ENCODE measurements at places on chromosomes 3 and 15. TPM values are rescaled to one million over a fixed set of nuclear protein-coding genes. Genes with fewer than 3 reads are reported as not detected.
A peak's percentile ranks its signal among the peaks of the same experiment; 100 is the strongest.

DNA sequence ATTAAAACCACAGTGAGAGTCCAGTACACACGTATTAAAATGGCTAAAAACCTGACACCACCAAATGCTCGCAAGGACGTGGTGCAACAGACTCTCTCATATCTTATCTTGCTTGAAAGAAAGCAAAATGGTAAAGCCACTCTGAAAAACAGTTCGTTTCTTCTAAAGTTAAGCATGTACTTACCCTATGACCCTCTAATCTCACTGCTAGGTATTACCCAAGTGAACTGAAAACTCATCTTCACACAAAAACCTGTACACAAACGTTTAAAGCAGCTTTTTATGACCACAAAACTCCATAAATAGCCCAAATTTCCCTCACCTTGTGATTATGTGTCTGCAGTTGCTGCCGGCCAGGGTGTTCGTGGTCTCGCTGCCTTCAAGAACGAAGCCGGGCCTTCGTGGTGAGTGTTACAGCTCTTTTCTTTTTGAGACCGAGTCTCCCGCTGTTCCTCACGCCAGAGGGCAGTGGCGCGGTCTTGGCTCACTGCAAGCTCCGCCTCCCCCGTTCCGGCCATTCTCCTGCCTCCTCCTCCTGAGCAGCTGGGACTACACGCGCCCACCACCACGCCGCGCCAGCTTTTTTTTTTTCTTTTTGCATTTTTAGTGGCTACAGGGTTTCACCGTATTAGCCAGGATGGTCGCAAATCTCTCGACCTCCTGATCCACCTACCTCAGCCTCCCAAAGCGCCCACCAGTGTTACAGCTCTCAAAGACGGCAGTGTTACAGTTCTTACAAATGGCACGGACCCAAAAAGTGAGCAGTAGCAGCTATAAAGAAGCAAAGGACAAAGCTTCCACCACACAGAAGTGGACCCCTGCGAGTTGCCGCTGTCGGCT lies 165.4 kb downstream of the TJP1 start:
- DNase-seq = no peak
- no peaks in the 10 kb centered on the region for H3K36me3 ChIP-seq
- no peak overlapping the region for H3K27ac ChIP-seq
- no peaks in the 10 kb centered on the region for H3K27me3 ChIP-seq
- H3K4me1 ChIP-seq = no peaks in the 10 kb centered on the region
- H3K4me3 ChIP-seq = no peak overlapping the region

The AP3B2 gene
- total RNA-seq = not detected

The C3orf20 gene
- 0.12 TPM for total RNA-seq

The XIRP1 gene
- total RNA-seq = 1.6 TPM

- H3K4me3 ChIP-seq = no peak overlapping the region
- no peak overlapping the region for H3K27ac ChIP-seq
- H3K36me3 ChIP-seq = no peaks in the 10 kb centered on the region
- H3K27me3 ChIP-seq = no peaks in the 10 kb centered on the region
Measured at GRCh38 chr3:176328666-176329065, 868.6 kb downstream of the TBL1XR1 start.

DNA sequence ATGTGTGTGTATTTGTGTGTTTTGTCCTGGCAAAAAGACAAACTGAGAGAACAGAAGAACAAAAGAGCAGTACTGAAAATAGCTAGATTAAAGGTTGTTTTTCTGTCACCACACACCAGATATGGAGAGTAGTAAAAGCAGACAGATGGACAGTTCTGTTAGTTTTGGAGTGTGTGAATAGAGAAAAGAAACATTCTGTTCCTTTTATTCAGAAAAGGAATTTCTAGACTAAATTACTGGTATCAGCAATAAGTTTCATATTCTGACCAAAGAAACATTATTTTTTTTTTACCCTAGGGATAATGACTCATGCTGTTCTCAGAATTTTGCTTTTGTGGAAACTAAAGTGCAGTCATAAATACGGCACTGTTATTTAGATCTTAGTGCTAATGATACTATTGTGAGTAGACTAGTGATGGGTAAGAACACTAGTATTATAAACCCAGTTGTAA lies 32.9 kb downstream of the PIK3CA start:
- no peak for DNase-seq
- no peak overlapping the region for H3K4me3 ChIP-seq
- H3K4me1 ChIP-seq = peaks cover 40% of the 10 kb centered on the region

GRCh38 chr15:33304924-33305323 lies 5.8 kb upstream of the RYR3 start:
- peaks cover 23% of the 10 kb centered on the region for H3K27me3 ChIP-seq
- H3K36me3 ChIP-seq = no peaks in the 10 kb centered on the region
- no peak overlapping the region for H3K4me3 ChIP-seq
- DNase-seq = no peak
- H3K27ac ChIP-seq = no peak overlapping the region

- DNase-seq = no peak
- no peaks in the 10 kb centered on the region for H3K36me3 ChIP-seq
- no peak overlapping the region for H3K4me3 ChIP-seq
- H3K27me3 ChIP-seq = peaks cover 34% of the 10 kb centered on the region
Measured at GRCh38 chr3:133041524-133041829, 3.3 kb downstream of the TMEM108 start.

The ETV5 gene
- total RNA-seq = 1.3 TPM

- H3K36me3 ChIP-seq = no peaks in the 10 kb centered on the region
- no peaks in the 10 kb centered on the region for H3K4me1 ChIP-seq
- H3K27ac ChIP-seq = no peak overlapping the region
- no peak overlapping the region for H3K4me3 ChIP-seq
Measured at GRCh38 chr3:104521606-104522336, 844.9 kb upstream of the ALCAM start.

DNA sequence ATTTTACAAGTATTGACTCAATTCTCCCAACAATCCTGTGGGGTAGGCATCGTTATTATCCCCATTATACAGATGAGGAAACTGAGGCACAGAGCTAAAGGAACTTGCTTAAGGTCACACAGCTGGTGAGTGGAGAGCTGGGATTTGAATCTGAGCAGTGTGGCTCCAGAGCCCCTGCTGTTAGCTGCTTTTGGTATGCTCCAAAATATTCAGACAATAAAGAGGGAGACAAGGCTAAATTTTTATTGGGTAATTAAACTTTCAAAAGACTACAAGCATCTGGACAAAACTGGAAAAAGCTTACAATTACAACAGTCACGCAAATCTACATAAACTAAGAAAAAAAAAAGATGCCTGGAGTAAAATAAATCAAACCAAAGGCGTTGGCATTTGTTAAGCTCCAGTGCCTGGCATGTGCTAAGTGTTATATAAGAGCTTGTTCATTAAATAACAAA lies 27.7 kb downstream of the CCDC13 start:
- H3K4me1 ChIP-seq = peaks cover 29% of the 10 kb centered on the region
- no peaks in the 10 kb centered on the region for H3K36me3 ChIP-seq
- no peak overlapping the region for H3K4me3 ChIP-seq
- H3K27ac ChIP-seq = no peak overlapping the region
- DNase-seq = no peak

The BTLA gene
- total RNA-seq = 18.7 TPM

DNA sequence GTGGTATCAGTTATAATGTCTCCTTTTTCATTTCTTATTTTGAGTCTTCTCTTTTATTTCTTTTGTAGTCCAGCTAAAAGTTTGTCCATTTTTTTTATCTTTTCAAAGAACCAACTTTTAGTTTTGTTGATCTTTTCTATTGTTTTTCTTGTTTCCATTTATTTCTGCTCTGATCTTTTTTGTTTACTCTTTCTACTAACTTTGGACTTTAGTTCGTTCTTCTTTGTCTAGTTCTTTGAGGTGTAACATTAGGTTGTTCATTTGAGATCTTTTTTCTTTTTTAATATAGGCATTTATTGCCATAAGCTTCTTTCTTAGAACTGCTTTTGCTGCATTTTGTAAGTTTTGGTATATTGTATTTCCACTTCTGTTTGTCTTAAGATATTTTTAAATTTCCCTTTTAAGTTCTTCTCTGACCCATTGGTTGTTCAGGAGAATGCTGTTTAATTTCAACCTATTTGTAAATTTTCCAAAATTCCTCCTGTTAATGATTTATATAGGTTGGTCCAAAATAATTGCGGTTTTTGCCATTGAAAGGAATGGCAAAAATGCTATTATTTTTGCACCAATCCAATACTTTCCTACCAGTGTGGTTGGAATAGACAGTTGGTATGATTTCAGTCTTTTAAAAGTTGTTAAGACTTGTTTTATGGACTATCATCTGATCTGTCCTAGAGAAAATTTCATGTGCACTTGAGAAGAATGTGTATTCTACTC lies 51.2 kb downstream of the KAT2B start:
- no peak overlapping the region for H3K4me3 ChIP-seq
- DNase-seq = no peak
- H3K4me1 ChIP-seq = peaks cover 12% of the 10 kb centered on the region
- no peak overlapping the region for H3K27ac ChIP-seq

DNA sequence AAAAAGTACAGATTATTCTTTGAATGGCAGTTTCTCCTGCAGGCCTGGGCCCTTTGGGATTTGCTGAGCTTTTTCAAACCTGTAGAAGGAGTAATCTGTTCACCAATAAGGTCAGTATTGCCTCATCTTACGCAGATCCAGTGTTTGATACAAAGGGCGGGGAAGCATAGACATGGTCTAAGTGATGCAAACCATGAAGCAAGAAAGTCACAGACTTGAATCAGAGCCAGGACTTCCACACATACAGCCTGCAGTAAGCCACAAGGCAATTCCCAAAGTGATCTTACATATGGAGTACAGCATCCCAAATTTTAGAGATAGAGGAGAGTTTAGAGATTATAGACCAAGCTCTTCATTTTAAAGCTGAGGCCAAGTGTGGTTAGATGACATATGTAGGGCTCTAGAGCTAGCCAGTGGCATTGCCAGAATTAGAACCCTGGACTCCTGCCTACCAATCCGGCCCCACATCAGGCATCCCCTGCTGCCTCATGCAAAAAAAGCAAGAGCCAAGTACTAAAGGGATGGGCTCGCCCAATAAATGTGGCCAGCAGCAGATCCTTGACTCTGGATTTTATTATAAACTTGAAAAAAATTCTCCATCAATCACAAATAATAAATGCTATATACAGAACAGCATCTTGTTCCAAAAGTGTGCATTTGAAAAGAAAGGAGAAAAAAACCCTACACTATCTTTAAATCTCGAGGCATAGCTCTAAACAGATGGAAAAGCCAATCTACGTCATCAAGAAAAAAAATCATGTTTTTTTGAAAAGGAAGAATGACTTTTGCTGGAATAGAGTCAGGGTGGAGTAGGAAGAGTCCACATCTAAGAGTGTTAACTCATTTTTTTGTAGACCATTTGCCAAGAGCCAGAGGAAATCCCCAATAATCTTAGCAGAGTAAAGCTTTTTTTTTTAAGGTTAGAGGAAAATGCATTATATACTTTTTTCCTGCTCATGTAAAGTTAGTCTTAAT lies 24.0 kb downstream of the ABI3BP start:
- H3K36me3 ChIP-seq = no peaks in the 10 kb centered on the region
- H3K27me3 ChIP-seq = peaks cover 1% of the 10 kb centered on the region
- H3K4me1 ChIP-seq = no peaks in the 10 kb centered on the region
- no peak for DNase-seq
- H3K4me3 ChIP-seq = no peak overlapping the region

The PRSS50 gene
- not detected for total RNA-seq

GRCh38 chr15:49621887-49622286 lies 1.0 kb downstream of the DTWD1 start:
- no peaks in the 10 kb centered on the region for H3K27me3 ChIP-seq
- peak overlapping the region; percentile 94 for H3K4me3 ChIP-seq
- H3K4me1 ChIP-seq = peaks cover 32% of the 10 kb centered on the region
- peaks cover 14% of the 10 kb centered on the region for H3K36me3 ChIP-seq
- no peak for DNase-seq
- no peak overlapping the region for H3K27ac ChIP-seq

GRCh38 chr3:140521751-140522445 lies 156.0 kb upstream of the TRIM42 start:
- no peak for DNase-seq
- no peak overlapping the region for H3K27ac ChIP-seq
- H3K4me1 ChIP-seq = no peaks in the 10 kb centered on the region
- H3K36me3 ChIP-seq = no peaks in the 10 kb centered on the region
- no peak overlapping the region for H3K4me3 ChIP-seq

GRCh38 chr3:14305324-14305723 lies 97.1 kb upstream of the SLC6A6 start:
- no peak overlapping the region for H3K4me3 ChIP-seq
- H3K27me3 ChIP-seq = peaks cover 18% of the 10 kb centered on the region
- no peak overlapping the region for H3K27ac ChIP-seq
- DNase-seq = no peak
- peaks cover 5% of the 10 kb centered on the region for H3K4me1 ChIP-seq

DNA sequence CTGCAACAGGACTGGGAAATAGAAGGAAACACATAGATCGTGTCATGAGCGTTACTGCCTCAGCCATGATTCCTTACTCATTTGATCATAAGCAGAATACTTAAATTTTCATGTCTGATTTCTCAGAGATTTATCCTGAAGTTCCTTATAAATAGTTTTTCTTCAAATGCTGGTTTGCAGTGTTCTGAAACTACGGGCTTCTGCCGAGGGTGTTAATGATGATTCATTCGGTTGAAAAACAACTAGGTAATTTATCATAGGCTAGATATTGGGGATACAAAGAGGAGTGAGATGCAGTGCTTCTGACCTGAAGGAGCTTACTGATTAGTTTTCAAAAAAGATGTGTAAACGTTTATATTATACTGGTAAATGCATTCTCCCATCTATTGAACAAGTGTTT lies 428.9 kb downstream of the NLGN1 start:
- H3K4me3 ChIP-seq = no peak overlapping the region
- H3K4me1 ChIP-seq = no peaks in the 10 kb centered on the region
- no peaks in the 10 kb centered on the region for H3K27me3 ChIP-seq
- H3K27ac ChIP-seq = no peak overlapping the region

DNA sequence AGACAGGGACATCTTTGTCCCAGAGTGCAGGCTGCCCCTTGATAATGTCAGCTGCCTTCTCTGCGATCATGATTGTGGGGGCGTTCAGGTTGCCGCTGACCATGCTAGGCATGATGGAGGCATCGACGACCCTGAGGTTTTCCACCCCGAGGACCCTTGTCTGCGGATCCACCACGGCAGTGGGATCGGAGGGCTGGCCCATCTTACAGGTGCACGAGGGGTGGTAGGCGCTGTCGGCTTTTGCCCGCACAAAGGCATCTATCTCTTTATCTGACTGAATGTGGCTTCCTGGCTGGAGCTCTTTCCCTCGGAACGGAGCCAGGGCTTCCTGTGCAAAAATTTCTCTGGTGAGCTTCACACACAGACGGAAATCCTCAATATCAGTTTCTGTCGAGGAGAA lies 28.4 kb downstream of the CHDH start:
- H3K4me3 ChIP-seq = no peak overlapping the region
- peak; percentile 3 for DNase-seq
- H3K4me1 ChIP-seq = no peaks in the 10 kb centered on the region
- no peaks in the 10 kb centered on the region for H3K36me3 ChIP-seq
- no peak overlapping the region for H3K27ac ChIP-seq

GRCh38 chr3:135752851-135753250 lies 212.7 kb upstream of the PPP2R3A start:
- no peaks in the 10 kb centered on the region for H3K27me3 ChIP-seq
- H3K36me3 ChIP-seq = no peaks in the 10 kb centered on the region
- no peak overlapping the region for H3K4me3 ChIP-seq
- no peak for DNase-seq
- H3K27ac ChIP-seq = no peak overlapping the region
- H3K4me1 ChIP-seq = no peaks in the 10 kb centered on the region

All from activated CD4-positive, alpha-beta memory T cell treated with anti-CD3 and anti-CD28 coated beads for 36 hours (primary cell).